Fibroblast of skin of abdomen (primary cell): ENCODE measurements at places on chromosomes 7 and 10.

DNA sequence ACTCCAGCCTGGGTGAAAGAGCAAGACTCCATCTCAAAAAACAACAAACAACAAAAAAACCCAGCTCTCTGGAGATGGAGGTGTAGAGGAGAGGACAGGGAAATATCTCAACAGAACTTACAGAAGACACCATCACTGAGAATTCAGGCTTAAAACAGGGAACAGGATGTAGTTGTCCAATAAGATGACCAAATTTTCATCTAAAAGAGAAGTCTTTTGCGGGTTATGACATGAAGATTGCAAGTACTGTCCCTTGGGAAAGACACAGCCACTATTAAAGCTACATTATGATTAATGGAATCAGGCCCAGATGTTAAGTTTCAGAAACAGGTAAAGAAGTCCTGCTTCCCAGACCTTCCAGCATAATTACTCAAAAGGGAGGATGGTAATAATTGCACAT, 235.2 kb upstream of the NRP1 start:
- no peak for DNase-seq

DNA sequence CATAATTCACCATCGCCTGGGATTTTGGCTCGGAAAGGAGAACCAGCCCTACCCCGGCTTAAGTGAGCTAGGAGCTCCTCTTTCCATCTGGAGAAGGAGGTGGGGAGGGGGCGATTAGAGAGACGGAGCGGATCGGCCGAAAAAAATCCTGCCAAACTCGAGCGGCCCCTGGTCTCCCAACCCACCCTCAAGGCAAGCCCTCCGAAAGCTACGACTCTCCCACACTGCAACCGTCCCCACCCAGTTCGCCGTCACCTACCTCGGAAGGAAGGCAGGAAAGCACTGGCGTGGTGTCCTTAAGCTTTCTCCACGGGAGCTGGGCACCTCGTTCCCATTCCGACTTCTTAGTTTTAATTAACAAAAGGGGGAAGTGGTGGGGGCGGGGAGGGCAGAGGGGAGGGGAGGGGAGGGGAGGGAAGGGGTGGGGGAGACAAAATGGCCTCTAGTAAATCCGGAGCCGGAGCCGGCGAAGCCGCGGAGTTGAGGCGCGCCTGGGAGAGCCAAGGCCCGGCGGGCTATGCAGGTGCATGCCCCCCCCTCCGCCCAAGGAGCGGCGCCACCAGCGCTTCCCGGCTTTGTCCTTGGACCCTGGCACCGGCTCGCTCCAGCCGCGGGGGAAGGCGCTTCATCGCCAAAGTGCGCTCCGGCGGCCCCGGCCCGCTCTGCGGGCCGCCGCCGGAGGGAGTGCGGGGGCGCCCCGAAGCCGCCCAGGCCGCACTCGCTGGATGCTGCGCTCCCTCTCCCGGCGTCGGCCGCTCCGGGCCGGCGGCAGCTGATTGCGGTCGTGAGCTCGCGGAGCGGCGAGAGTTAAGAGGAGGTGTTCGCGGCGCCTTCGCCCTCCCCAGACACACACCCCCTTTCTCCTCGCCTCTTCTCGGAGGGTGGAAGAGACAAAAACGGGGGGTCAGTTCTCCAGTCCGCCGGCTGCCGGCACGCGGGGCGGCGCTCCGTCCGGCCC, at the start of gene LRRC4:
TSS of gene LRRC4 (minus strand) at position 784 of the 958 bp plus-strand sequence. CDS start 797 bp downstream, outside the sequence.
- DNase-seq, result peak; percentile 52

DNA sequence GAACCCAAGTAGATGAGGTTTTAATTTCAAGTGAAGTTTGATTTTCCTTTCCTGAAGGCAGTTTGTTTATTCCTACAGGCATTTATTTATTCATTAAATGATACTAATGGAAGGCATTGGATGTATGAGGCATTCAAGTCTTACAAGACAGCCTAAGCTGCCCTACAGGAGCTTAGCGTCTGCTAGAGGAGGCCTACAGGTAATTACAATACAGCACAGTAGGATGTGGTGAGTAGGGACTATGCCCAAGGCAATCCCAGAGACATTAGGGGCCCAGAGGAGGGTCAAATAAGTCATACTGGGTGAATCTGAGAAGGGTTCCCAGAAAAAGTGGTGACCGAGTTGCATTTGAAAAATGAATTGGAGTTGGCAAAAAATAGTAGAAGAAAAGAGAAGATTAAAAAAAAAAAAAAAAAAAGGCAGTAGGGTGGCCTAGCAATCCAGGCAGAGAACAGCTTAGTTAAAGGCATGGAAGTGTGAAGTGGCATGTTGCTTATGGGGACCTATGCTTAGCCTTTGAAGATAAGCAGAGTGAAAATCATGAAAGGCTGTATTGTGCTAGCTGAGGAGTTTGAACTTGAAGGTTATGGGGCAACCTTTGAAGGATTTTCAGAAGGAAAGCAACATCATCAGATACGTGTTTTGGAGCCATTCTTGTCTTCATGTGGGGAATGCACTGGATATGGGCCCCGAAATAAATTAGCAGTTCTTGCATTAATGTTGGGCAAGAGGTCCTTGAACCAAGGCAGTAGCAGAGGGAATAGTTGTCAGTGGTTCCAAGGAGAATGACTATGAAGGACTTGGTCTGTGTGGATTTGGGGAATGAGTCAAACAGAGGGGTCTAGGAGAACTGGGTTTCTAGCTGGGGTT, 65.5 kb downstream of the SNX10 start:
- no peak for DNase-seq

GRCh38 chr10:34081347-34081743, 733.8 kb downstream of the PARD3 start:
- DNase-seq, result no peak

DNA sequence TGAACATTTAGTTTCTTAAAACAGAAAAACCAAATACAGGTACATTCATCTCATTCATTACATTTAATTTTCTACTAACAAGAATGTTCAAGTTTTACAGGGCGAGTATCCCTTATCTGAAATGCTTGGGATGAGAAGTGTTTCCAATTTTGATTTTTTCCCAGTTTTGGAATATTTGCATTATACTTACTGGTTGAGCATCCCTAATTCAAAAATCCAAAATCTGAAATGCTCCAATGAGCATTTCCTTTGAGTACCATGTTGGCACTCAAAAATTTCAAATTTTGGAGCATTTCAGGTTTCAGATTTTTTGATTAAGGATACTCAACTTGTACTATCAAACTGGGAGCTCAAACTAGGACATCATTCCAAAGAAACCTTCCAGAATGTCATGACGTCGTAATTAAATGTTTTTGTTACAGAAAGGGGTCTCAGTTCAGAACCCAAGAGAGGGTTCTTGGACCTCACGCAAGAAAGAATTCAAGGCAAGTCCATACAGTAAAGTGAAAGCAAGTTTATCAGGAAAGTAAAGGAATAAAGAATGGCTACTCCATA, 90.8 kb upstream of the PIK3CG start:
- DNase-seq, result no peak
